Colonic mucosa (tissue), 4 donors: ENCODE measurements at places on chromosomes 16 and 17.

DNA sequence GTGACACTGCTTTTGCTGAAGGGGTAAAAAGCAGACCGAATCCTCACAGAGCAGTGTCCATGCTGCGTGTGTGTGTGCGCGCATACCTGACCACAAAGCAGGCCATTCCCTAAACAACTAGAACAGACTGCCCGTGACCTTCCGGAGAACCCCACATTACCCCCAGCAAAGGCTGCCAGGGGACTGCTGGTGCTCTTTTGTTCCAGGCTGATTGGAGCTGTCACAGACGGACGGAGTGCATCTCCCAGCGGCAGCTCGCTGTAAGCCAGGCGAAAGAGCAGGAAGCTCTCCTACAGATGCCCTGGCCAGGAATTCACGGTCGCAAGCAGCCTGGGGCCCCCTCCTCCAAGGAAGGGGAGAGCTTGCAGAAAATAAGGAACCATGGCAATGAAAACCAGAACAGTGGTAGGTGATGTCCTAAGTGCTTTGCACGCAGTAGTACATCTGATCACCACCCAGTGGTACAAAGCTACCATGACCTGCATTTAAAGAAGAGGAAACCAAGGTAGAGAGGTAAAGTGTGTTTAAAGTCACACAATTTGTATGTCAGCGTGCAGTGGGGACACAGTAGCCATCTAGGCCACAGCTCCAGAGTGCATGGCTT, 153.4 kb upstream of the DYNLRB2 start:
- DNase-seq = no peak

DNA sequence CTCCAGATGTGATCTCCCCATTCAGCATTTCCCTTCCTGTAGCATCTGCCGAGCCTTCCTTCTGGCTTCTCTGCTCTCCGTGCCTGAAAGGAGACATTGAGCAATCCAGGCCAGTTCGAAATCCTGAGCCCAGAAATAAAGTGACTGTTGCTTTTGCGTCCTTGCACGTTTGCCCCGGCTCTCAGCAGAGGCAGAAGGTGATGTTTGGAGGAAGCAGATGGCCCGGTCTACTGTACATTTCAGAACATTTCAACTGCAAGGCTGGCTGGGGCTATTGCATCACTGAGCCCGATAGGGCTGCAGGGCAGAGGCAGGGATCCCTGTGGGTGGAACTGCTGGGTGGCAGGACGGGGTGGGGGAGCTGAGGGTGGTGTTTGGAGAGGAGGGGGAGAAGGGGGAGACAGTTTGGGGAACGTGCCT, 29.4 kb downstream of the IRF8 start:
- DNase-seq = no peak

DNA sequence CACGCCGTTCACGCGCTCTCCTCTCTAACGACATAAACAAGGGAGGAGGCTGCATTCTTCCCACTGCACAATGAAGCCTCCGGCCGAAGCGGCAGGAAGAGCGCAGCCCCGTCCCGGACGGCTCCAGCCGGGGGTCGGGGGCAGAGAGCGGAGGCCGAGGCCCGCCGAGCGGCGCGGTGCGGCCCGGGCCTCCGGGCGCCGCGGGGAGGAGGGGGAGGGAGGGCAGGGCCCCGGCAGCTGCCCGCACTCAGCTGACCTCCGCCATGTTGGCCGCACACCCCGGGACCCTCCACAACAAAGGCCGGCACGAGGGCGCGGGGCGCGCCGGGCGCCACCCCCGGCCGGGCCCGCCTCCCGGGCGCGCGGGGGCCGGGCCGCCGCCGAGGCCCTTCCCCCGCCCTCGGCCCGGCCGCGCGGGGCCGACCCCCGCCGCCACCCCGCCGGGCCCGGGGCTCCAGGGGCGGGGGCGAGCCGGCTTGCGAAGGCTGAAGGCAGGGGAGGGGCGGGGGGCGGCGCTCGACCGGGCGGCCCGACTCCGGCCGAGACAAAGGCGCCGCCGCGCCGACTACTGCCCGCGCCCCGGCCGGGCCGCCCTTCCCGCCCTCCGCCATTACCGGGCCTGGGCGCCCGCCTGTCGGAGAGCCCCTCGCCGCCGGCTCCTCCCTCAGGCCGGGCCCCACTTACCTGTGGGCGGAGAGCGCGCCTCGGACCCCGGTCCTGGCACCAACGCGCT, 527 bp downstream of the SIAH1 start:
- DNase-seq = peak; percentile 65

GRCh38 chr17:73291260-73291801, 20.5 kb downstream of the CDC42EP4 start:
- DNase-seq = peak; percentile 73

DNA sequence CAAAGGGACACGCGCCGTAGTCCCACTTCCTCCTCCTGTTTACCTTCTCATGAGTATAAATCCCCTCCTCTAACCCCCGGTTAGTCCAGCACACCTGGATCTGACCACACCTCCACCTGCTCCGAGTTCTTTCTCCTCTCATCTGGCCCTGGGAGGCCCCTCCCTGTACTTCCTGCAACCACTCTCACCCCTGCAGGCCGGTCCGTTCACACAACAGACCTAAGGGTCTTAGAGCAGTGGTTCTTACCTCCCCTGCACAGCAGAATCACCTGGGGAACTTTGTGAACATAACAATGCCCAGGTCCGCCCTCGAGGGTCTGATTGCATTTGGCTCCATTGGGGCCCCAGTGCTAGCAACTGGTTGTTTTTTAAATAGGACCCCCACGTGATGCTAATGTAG, 24.8 kb downstream of the TMEM114 start:
- DNase-seq = no peak

DNA sequence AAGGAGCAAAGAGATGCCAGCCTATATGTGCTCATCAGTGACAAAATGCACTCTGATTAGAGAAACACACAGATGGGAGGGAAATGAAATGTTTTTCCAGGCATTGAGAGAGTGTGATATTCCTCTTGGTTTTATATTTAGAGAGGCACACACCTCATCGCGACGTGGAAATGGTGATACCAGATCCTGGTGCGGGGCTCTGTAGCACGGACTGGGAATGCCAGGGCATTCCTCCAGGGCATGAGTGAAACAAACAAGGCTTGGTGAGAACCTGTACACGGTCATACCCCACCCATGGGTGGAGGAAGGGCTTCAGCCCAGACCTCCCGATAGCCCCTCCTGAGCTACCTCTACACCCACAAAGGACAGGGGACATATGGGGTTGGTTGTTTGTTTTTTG, 280.2 kb downstream of the C16orf95 start:
- DNase-seq = no peak

- peak; percentile 88 for DNase-seq
Observed at GRCh38 chr16:22190081-22190775, 15.8 kb upstream of the EEF2K start.

GRCh38 chr16:76988526-76988925, 202.5 kb upstream of the MON1B start:
- no peak for DNase-seq
